A549 treated with DMSO at 1 μM for 4 hours (cell line): ENCODE measurements at places on chromosomes 2 and 18. TPM values are rescaled to one million over a fixed set of nuclear protein-coding genes. Genes with fewer than 3 reads are reported as not detected.

Gene SLC5A7
- not detected in 5 replicates for total RNA-seq

Gene SPC25
- 16.7 to 21.9 TPM (median 20.7 TPM) in 5 replicates for total RNA-seq

Gene SULT1C2
- total RNA-seq: 0.22 to 0.72 TPM (median 0.45 TPM) in 5 replicates

Gene UGT1A10
- total RNA-seq: 0.05 to 0.26 TPM (median 0.10 TPM) in 3 of 5 replicates, not detected in the others

Gene REG1B
- not detected in 5 replicates for total RNA-seq

Gene ABCA12
- total RNA-seq: 0.16 to 0.24 TPM (median 0.19 TPM) in 5 replicates

Gene BZW1
- total RNA-seq: 365 to 682 TPM (median 464 TPM) in 5 replicates

Gene EVA1A
- total RNA-seq: 12.6 to 14.0 TPM (median 12.7 TPM) in 5 replicates

Gene SERPINB7
- 1.5 to 2.9 TPM (median 2.9 TPM) in 5 replicates for total RNA-seq
